IPS DF 6.9 (cell line): ENCODE measurements at places on chromosomes 1 and 21.

DNA sequence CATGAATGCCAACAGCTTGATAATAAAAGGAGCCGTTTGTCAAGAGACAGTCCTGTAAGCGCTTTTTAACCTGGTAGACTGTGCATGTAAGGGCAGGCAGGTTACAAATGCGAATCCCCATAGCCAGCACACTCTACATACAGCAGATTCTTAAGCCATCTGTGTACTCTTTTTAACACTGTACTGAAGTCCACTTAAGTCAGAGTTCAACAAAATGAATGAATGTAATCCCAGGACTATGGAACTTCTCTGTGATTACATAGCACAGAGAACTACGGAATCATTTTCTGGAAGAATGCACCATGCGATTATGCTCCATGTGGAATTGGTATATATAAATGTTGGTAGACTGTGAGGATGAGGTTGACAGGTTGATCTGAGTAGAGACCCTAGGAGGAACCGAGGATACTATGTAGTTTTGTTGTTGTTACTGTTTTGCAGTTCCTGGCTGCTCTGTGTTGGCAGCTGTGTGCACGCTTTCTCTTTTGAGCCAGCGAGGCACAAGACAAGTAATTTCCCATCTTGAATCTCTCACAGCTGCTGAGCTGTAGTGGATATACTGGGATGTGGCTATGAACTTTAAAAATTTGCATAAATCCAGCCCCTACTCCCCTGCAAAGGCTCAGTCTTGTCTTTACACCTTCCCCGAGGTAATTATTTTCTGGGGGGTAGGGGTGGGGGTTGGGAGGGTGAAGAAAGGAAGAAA is 21.9 kb downstream of the LRRC8D start:
- DNase-seq, result no peak

- DNase-seq, result no peak
These were observed 583 bp upstream of the CACHD1 start for GRCh38 chr1:64469116-64469976.

- DNase-seq, result no peak
These were observed 1.3 kb downstream of the SLC41A1 start for GRCh38 chr1:205811660-205812059.

- DNase-seq, result no peak
These were observed 2.3 kb downstream of the VPS26C start for GRCh38 chr21:37264808-37265207.

DNA sequence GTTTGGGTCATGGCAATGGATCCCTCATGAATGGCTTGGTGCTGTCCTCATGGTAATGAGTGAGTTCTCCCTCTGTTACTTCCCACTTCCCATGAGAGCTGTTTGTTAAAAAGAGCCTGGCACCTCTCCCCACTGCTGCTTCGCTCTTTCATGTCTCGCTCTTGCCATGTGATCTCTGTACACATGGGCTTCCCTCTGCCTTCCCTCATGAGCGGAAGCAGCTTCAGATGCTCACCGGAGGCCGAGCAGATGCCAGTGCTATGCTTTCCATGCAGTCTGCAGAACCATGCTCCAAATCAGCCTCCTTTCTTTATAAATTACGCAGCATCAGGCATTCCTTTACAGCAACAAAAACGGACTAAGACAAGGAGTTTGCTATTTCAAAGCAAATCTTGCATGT is 14.9 kb upstream of the GNPAT start:
- no peak for DNase-seq

DNA sequence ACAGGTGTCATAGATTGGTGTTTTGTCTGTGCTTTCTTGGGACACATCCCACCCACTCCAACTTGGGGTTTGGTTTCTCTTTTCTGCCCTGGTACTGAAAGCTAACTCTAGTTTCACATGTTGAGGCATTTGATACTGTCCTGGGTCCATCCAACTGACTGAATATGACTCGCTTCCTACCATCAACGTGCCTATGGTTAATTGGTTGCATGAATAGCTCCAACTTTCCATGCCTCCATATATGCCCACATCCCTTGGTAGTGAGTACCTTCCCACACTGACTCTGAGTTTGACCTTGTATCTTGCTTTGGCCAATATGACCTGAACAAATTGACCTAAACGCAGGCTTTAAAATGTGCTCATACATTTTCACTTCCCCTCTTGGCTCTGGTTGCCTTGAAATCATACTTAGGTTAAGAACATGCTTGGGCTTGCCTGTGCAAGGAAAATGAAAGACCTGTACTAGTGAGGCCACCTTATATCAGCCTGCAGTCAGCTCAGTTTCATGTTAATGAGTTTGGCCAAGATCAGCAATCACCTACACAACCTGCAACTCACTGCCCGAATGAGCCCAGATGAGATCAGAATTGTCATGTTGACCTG is 81.0 kb upstream of the KCNK2 start:
- DNase-seq, result no peak

DNA sequence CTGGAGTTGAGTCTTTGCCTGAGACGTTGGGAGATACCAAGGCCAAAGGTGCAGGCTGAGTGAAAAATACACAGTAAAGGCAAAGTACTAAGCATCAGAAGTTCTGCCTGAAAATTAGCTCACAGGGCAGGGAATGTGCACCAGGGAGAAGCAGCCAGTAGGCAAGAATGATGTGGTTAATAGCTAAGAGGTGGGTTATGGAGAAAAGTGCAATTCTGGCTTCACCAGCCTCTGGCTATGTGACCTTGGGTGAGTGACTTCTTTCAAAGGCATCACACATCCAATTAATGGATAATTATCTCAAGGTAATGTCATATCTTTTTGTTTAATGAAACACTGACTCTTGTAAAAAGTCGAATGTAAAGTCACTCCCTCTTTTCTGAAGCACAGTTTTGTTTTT is 230.7 kb upstream of the FGGY start:
- DNase-seq, result no peak

DNA sequence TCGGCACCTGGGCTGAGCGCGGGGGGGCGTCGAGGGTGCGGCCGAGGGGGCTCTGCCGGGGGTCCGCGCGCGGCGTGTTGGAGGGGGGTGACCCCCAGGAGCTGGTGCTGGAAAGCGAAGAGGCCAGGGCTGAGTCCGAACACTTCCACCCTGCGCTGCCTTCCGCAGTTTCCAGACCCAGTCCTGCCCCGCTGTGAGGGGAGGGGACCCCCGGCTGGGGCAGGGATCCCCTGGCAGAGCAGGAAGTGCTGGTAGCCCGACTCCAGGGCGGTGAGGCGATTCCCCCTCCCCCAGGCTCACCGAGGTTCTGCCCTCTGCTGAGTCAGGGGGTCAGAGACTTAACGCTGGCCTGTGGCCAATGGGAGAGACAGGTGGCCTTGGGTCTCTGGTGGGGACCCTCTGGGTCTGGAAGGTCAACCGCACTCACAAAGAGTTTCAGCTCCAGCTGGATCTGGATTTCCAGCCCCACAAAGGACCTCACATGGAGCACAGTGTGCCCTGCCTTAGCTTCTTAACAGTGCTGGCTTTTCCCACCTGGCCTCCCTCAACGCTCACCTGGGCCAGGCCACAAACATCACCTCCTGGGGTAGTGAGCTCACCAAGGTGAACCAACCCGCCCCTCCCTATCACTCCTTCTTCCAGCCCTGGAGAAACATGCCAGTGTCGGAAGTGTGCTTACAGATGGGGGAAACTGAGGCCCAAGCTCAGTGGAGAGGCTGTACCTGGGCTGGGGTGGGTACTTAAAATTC is 39.8 kb upstream of the SYNC start:
- DNase-seq, result no peak

DNA sequence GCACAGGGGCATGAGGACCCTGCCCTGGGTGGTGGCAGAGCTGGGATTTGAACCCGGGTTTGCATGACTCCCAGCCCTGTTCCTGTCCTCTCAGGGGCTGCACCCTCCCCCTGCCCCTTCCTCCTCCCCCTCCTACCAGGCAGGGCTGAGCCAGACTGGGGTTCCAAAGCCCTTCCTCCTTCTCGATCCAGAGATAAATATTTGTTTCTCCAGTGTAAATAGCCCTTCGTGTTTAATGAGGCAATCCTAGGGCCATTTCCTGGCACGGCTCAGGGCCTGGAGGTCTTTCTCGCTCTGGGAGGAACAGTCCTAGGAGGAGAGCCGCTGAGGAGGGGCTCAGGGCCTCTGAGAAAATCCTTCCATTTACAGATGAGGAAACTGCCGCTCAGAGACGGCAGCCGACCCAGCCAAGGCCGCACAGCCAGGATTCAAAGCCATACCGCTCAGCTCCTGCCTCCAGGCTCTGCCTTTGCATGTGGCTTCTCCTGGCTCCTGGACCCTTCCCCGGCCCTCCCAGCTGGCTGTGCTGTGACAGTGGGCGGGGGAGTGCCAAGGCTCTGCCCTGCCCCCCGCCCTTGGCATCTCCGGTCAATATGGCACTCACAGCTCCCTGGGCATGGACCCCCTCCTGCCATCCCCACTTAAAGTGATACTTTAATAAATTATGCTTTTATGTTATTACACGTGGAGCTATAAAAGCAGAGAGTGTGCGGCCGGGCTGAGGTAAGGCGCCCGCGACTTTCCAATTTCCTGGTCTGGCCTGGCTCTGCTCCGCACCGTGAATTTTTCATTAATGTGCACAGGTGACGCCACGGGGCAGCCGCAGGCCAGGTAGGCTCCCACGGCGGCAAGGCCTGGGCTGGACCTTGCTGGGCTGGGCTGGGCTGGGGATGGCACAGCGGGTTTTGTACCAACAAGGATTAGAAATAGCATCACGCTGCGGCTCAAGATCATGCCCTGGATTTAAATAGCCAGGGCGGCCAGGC is 114.7 kb upstream of the WNT4 start:
- DNase-seq, result no peak

- DNase-seq, result no peak
These were observed 344.0 kb upstream of the USP24 start for GRCh38 chr1:55559161-55559611.
